ENCODE measurements at places on chromosomes 2 and 18.

GRCh38 chr2:148613231-148614013 lies 31.1 kb upstream of the EPC2 start:
- no peak for DNase-seq

GRCh38 chr2:230924470-230925341 lies at the start of gene GPR55:
TSS of gene GPR55 (minus strand) at chr2:230925242. CDS start at chr2:230910962, 14,280 bp downstream.
- DNase-seq = no peak

DNA sequence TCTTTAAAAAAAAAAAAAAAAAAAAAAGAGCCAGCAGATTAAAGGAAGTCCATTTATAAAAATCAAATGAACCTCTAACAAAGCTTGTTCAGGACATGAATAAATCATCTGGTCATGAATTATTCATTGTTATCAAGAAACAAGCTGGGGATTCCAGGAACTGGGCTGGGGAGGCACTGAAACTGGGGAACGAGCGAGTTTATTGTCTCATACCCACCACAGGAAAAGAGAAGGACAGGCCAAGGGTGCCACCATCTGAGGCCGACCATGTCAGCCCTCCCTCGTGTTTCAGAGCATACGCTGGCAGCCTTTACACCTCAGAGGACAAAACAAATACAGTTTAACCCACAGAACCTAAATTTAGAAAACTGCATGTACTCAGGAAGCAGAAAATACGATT lies 164.2 kb downstream of the VWC2L start:
- no peak for DNase-seq

DNA sequence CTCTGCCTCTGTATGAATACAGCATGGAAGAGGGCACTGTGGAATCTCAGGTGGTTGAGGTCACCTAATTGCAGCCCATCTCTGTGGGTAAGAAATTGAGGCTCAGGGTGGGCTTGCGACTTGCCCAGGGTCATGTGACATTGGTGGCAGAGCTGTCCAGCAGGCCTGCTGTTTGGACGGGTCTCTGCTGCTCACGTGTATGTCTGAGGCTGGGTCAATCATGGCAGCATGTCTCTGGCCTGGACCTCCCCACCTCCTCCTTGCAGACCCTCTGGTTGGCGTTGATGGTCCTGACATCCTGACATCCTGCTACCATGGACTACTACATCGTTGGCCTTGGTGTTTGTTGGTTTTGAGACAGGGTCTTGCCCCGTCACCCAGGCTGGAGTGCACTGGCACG lies 64.3 kb upstream of the HPCAL1 start:
- no peak for DNase-seq

GRCh38 chr2:238929242-238930081 lies 81.6 kb downstream of the TWIST2 start:
- DNase-seq = no peak

- no peak for DNase-seq
Observed at GRCh38 chr2:86372641-86373502, 35.4 kb upstream of the REEP1 start.

- no peak for DNase-seq
Observed at GRCh38 chr2:217325251-217325650, 465.4 kb upstream of the TNP1 start.

DNA sequence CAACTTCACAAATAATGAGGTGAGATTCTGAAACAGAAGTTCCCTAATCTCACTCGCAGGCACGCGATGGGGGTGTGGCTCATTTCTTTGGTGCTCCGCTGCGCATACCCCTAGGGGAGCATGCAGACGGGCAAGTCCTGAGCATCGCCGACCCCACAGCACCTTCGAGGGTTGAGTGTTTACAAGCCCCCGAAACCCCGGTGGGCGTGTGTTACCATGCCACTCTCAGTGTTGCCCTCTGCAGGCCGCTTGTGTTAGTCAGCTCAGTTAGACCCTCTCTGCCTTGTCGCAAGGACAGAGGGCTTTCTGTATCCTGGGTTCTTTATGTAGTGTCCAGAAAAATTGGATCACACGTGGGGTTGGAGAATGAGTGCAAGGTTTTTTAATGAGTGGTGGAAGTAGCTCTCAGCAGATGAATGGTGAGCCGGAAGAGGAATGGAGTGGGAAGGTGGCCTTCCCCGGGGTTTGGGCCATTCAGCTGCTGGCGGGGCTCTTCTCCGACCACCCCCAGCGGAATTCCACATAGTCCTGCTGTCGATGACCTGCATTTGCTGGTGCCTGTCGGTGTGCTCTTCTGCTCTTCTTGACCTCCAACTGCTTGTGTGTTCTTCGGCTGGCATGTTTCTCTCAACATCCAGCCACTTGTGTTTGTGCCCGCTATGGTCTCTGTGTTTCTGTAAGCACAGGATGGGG lies 191.3 kb downstream of the RPRM start:
- no peak for DNase-seq

GRCh38 chr2:212694398-212694797 lies 155.8 kb upstream of the ERBB4 start:
- DNase-seq = no peak

DNA sequence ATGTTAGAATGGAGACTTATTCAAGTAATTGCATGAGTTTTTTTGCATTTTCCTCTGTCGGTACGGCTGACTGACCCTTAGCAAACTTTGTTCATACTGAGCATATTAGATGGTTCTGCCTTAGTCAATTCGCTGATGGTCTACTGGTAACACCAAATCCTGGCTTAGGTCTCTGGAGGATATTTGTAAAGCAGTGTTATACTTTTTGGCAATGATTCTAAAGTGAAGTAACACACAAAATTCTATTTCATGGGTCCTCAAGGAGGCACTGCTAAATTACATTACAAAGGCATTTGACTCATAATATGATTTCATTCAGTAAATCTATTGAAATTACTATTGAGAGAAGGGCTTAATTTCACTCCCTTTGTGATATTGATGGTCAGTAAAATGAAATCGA lies 246.8 kb upstream of the RASGRP3 start:
- no peak for DNase-seq

GRCh38 chr2:39568561-39569006 lies 97.1 kb upstream of the TMEM178A start:
- DNase-seq = no peak

DNA sequence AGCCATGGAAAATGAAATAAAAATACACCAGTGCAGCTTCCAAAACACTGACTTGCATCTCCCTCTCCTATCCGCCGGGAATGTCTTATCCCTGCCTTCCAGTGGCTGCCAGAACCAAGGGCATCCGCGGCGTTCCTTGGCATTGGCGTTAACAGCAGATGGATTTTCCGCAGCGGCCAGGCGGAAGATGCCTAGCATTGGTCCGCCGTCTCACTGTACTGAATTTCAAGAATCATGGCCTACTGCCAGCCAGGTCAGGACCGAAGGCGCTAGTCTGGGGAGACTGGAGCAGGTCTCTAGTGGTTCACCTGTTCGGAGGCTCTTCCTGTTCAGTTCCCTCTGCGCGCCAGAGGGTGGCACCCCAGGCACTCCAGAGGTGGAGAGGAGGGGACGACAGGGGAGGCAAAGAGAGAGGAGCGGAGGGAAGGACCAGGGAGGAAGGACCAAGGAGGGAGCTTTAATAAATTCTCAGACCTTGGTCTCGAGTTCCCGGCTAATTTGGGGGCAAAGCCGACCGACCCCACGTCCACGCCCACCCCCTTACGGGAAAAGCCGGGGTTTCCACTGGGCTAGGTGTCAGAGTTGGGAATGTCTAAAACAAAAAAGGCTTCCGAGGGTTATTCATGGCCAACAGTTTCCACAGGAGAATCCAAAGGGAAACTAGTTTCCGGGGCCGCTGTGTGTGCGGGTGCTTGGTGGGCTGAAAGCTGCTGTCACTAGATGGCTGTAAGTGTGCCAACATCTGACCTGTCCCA lies 3.7 kb upstream of the BCL2L11 start:
- DNase-seq = no peak

DNA sequence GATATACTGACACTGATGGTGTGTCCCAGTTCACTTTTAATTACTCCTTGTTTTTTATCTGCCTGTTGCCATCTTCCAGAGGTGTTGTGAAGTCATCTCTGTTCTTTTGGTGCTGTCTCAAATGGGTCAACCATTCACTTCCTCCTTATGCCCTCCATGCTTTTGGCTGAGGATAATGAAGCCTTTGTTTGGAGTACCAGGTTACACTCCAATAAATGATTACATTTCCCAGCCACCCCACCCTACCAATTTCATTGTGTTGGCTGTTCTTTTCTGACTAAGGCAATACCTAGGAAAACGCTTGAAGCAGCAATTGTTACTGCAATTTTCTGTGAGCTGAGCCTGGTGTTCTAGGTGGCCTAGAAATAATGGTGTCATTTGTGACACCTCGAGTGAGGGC lies 29.8 kb upstream of the ACTG2 start:
- no peak for DNase-seq
